Amniotic stem cell (primary cell): ENCODE measurements at places on chromosomes 1 and 21.

DNA sequence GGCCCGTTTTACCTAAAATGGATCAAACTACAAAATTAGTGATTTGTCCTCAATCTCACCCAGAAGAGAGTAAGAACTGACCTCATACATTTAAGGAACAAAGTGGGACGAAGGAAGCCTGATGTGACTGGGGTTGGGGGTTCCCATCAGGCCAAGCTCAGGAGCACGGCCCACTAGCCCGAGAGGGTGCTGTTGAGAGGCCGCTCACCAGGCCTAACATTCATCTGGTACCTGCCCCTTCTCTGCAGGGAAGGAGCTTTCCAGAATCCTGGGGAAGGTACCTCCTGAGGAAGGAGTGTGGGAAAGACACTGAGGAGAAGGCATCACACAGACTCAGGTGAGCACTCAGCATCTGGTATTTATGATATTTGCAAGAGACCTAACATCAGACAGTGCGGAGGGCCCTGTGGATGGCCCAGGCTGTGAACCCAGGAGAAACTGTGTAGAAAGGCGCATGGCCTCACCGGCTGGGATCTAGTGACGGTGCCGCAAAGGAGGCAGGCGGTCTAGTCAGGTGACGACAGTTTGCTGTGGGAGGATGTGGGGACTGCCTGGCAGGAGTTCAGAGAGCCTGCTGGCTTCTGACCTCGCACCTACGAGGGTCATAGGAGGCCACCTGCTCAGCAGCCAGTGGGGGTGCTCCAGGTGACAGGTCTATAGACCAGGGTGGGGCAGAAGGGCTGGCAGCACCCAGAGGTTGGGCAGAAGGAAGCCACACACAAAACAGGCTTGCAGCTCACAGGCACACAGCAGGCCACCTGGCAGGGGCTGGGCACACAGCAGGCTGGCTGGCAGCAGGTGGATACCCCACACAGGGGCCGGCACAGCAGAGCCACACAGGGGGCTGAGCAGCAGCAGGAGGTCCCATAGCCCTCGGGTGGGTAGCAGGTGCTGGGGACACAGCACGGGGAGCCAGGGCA, 543 bp downstream of the KRTAP12-4 start:
- no peak for DNase-seq

- no peak for DNase-seq
Observed at GRCh38 chr1:163205513-163205912, 2.8 kb upstream of the RGS5 start.

- no peak for DNase-seq
Observed at GRCh38 chr1:157269656-157270375, 131.6 kb upstream of the ETV3 start.

GRCh38 chr1:231781892-231782291, 155.3 kb downstream of the DISC1 start:
- DNase-seq = no peak

DNA sequence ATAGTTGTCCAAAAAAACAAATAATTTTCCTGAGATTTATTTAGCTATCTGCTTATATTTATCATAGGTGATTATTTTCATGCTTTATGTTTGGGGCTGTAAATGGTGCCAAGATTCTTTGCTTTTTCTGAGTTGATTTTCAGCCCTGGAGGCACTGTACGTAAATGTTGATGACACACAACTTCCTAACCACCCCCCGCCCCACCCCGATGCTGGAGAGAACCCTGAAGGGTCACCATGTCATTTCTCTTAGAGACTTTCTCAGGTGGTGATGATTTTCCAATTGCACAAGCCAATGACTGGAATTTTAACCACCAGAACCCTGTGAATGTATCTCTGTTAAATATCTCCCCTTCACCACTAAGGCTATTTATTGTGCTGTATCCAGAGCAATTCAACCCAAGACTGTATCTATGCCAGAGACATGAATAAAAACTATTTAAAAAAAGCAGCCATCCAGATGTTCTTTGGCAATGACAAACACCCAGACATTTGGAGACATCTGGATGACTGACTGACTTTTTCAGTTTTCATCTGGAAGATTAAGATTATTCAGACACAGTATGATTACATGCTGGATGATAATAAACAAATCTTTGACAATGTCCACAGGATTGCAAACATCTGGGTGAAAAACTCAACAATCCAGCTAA, 346.0 kb downstream of the LMX1A start:
- DNase-seq = no peak

- no peak for DNase-seq
Observed at GRCh38 chr21:29271927-29272333, 26.8 kb upstream of the BACH1 start.

GRCh38 chr1:167165948-167166689, 54.6 kb upstream of the POU2F1 start:
- DNase-seq = no peak

GRCh38 chr1:114108751-114109255, 44.9 kb downstream of the SYT6 start:
- DNase-seq = no peak

DNA sequence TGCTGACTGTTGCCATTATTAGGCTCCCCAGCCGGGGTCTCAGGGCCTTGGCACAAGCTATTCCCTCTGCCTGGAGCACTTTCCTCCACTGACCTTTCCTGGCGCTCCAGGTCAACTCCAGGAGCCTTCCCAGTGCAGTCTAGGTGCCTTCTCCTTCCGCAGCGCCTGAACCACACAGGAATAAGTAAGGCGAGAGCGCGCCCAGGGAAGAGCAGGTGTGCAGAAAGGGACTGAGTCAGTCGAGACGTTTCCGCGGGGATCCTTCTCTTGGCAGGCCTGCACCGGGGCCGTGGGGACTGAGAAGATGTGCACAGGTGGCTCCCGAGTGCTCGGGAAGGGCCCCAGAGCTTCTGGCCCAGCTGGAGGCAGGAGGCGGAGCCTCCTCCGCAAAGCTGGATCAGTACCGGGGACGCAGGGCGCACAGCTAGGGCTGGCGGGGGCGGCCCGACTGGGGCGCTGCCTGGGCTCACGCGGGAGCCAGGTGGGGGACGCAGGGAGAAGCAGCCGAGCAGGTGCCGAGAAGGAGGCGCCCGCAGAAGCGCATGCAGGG, 765 bp upstream of the BMP8A start:
- DNase-seq = no peak

DNA sequence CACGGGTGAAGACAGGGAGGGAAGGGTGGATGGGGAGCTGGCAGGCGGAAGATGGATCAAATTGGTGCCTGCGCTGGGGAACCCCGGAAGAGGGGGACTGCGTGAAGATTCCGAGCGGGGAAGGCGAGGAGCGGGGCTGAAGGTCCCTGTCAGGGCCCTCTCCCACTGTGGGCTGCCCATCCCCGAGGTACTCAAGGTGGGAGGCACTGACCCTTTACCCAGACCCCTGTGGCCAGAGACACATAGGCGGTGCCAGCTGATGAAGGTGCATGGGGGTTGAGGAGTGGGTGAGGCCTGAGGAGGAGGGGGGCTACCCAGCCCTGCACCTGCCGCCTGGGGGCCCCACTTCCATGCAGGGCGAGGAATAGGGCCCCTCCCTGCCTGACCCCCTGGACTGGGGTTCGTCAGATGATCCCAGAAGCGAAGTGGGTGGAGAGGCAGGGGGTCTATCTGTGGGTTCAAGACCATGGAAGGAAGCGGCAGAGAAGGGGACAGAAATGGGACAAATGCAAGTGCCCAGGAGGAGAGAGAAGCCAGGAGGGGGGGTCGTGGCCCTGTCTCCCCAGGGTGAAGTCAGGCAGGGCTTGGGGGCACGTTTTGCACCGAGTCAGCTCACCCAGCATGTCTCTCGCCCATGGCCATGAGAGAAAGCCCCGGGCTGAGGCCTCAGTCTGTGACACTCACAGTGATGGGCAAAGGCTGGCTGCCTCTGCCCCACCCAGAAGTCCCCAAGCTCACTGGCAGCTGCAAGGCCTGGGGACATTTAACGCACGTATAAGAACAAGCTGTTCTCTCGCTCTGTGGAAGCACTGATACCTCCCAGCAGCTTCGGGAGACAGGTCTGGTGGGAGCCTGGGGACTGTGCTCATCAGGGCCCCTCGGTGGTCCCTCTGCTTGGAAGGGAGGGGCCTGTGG, 7.0 kb upstream of the MMEL1 start:
- no peak for DNase-seq

DNA sequence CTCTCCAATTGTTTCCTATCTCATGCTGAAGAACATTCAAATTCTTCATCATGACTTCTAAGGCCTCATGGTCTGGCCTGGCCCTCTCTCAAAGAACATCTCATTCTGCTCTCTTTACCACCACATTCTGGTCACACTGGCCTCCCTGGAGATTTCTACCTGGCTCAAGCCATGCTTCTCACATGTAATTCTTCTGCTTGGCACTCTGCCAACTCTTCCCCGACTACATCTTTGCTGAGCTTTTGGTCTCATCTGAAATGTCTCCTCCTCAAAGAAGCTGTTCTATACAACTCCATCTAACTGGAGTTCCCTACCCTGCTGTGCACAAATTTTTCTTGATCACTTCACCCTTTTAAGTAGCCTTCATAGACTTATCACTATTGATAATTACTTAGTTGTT, 1.4 kb upstream of the TBX19 start:
- no peak for DNase-seq

- DNase-seq = peak; percentile 75
Observed at GRCh38 chr1:85330711-85331290, 54.4 kb upstream of the BCL10 start.

DNA sequence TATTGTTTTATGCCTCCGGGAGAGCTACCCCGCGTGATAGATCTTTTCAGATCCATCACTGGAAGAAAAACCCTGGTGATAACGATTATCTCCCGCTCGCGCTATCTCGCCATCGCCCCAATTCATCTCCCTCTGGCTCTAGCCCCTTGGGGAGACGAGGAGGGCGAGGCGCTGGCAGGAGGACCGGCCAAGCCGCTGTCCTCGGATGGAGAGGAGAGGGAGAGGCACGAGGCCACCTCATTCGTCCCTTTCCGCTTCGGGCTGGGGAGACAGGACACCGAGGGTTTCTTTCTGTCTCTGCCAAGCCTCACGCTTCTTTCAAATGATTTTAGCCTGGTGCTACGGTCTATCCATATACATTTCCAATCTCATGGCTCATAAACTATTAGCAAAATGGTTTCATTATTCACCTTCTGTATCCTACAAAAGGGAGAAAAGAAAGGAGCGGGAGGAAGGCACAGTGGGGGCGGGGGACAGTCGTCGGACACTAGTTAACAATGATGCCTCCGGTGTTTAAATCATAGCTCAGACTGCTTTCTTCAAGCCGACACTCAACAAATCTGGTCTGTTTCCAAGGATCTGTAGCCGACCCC, 415.0 kb upstream of the ESRRG start:
- DNase-seq = no peak

- no peak for DNase-seq
Observed at GRCh38 chr1:154941333-154942013, 5.0 kb upstream of the PMVK start.

- DNase-seq = no peak
Observed at GRCh38 chr1:36802018-36802417, 232.3 kb downstream of the GRIK3 start.

- DNase-seq = no peak
Observed at GRCh38 chr1:21865609-21865942, 53.5 kb downstream of the LDLRAD2 start.

DNA sequence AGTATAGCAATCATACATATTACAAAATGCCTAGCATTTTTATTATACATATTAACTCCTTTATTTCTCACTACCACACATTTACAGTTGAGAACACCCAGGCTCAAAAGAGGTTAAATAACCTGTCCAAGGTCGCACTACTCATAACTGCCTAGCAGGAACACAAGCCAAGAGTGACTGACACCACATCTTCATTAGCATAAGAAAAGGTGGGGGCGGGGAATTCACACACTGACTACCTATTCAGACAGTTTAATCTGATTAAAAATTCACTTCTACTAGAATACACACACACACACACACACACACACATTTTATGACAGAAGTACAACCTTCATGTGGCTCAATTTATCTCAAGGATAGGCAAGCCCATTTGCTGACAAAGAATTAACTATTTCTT, 77.8 kb upstream of the CACHD1 start:
- DNase-seq = no peak

- DNase-seq = no peak
Observed at GRCh38 chr1:41626616-41627375, 142.3 kb upstream of the EDN2 start.

DNA sequence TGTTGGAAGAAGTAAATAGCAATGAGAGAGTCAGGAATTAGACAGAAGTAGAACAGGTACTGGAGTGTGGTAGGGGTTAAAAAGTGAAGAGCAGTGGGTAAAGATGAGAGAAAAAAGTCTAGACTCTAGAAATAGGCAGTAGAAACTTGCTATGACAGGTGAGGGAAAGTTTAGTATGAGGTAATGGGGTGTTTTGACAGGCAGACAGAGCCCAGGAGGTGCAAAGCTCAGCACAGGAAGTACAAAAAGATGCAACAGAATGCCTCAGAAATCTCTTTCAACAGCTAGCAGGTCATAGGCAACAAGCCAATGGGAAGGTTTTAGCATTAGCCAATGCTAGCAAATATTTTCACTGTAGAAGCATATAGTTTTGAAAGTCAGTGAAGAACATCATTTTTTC, 319.1 kb upstream of the SGIP1 start:
- no peak for DNase-seq

DNA sequence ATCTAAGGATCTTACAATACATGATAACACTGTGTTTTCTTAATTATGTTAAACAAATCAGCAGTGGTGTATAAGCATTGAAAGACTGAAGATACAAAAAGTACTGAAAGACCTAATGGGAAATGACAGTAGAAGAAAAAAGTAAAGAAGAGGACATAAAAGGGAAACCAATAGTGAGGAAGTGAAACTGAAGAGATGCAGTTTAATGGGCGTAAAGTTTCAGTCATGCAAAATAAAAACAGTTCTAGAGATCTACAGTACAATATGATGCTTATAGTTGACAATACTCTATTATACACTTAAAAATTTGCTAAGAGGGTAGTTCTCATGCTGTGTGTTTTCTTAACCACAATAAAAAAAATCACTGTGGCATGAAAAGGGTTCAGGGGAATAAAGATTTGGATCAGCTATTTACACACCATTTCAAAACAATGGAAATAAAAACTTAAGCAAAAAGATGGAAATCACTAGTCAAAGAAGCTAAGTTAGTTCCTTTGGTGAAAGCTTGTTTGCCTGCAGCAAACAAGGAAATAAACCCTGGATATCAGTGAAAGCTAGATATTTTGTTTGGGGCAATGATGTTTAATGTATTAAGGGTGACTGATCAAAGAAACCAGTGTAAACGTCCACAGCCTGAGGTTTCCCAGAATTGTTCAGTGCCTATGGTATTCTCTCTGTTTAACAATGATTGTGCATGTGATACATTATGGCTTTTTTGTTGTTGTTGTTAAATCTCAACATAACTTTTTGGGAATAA, 1160.8 kb upstream of the ADGRL2 start:
- DNase-seq = no peak

DNA sequence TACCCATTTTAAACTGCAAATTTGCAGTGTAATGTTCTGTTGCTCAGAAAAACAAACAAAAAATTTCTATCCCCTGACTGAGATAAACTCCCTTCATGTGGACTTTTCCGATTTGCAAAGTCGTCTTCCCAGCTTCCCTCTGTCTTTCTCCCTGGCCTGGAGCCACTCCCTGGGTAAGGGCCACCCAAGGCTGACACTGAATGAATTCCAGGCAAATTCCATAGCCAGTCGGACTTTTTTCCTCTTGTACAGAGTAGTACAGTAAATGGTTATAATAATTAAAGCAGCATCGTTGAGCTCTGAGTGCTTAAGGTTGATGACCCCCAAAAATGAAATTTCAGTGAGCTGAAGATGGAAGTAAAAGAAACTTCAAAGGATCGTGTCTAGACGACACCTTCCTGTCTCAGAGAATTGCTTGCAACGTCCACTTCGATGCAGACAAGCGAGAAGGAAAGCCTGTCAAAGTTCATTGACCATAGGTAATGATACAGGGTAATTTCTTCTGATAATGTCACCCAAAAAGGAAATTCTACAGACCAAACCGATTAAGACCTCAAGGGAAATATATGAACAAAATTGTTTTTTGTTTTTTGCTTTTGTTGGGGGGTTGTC, 33.6 kb upstream of the LHX8 start:
- no peak for DNase-seq
